ENCODE measurements at places on chromosomes 12 and 14. TPM values are rescaled to one million over a fixed set of nuclear protein-coding genes. Genes with fewer than 3 reads are reported as not detected.

Gene LAG3
- total RNA-seq: not detected

Gene CLEC9A
- total RNA-seq: 0.82 TPM

Gene OASL
- 0.31 TPM for total RNA-seq

Gene SDR9C7
- 0.51 TPM for total RNA-seq

DNA sequence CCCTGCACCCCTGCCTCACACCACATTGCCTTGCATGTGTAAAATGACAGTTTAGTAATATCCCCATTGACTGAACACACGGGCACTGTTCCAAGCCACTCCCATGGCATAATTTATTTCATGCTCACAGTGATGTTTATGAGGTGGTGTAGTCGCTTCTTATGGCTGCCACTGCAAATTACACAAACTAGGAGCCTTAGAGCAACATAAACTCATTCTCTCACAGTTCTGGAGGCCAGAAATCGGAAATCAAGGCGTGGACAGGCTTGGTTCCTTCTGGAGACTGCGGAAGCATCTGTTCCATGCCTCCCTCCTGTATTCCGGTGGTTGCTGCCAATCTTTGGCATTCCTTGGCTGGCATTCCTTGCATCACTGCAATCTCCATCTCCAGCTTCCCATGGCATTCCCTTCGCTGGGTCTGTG, 97.3 kb downstream of the RIN3 start:
- DNase-seq: peak; percentile 32

- no peak for DNase-seq
Measured at GRCh38 chr12:89943463-89943862, 234.8 kb upstream of the ATP2B1 start.

DNA sequence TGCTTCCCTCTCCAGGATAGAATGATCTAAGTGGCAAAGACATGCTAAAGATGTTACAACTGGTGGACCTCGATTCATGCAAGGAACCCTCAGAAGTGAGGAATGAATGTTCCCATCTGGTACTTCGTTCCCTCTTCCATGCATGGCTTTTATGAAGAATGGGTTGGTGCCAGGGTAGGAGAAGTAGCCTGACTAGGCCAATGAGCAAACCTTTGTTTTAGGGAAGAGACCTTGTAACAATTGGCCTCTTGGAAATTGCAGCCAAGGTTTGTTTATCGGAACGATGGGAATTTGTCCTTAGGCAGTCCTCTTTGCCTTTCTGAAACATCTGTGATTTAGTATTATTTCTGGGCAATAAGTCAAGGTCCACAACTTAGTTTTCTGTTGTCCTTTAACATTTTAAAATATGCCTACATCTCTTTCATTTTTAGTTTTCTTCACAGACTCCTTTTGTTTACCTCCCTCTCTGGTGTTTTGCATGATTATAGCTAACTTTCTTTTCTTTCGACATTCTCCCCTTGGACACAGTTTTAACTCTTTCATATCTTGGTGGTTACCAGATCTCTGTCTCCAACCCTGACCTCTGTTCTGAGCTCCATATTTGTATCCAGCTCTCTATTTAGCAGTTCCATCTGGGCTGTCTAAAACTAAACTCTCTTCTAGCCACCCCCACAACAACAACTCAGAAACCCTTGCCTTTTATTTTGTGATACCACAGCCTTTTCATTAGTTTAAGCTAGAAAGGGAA, 70.0 kb downstream of the DIP2B start:
- no peak for DNase-seq

- DNase-seq: peak; percentile 69
Measured at GRCh38 chr12:15276088-15276698, 46.1 kb upstream of the PTPRO start.

All from tongue (tissue), 3 donors.